ENCODE measurements at places on chromosomes 3 and 15.

DNA sequence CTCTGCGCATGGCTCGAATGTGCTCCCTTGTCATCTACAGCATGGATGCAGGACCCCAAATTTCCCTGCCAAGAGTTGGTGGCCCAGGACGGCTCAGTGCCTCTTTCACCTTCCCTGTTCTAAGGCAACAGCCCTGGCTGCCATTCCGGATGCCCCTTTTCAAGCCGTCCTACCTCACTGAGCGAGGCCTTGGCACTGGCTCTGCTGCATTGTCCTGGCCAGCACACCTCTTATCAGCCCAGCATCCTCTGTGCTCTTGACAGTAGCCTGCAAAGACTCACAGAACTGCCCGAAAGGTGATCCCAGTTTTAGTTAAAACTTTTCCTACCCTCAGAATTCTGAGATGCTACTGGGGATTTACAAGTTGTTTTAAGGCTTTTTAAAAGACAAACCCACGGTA, 122.0 kb downstream of the MECOM start:
- no peak for DNase-seq

GRCh38 chr3:42556089-42556632, 25.6 kb downstream of the SEC22C start:
- peak; percentile 30 for DNase-seq

GRCh38 chr15:93136606-93137005, 47.6 kb upstream of the RGMA start:
- DNase-seq, result no peak

GRCh38 chr3:171875923-171876412, 32.8 kb downstream of the TMEM212 start:
- DNase-seq, result peak; percentile 63

DNA sequence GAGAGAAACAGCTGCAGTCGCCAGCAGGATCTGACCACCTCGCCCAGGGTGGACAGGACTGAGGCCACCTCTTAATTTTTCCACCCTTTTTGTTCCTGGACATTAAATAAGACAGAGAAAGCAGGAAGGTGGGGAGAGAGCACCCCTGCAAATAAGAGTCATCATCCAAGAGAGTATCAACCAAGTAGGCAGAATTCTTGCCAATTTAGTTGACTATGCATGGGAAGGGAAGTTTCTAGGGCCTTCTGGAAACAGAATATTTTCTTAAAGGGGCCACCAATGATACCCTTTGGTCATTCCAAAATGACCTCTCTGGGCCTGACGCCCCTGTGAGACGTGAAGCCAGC, 136.2 kb downstream of the TJP1 start:
- DNase-seq, result no peak

GRCh38 chr3:101962055-101962454, 112.7 kb downstream of the NFKBIZ start:
- no peak for DNase-seq

GRCh38 chr3:16365491-16366128, 100.6 kb downstream of the OXNAD1 start:
- no peak for DNase-seq

GRCh38 chr3:179971280-179971679, 65.5 kb downstream of the PEX5L start:
- DNase-seq, result peak; percentile 81

DNA sequence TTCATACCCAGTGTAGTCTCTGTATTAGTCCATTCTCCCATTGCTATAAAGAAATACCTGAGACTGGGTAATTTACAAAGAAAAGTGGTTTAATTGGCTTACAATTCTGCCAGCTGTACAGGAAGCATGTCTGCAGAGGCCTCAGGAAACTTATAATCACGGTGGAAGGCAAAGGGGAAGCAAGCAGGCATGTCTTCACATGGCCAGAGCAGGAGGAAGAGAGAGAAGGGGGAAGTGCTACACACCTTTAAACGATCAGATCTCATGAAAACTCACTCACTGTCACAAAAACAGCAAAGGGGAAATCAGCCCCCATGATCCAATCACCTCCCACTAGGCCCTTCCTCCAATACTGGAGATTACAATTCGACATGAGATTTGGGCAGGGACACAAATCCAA, 6.3 kb upstream of the PARP14 start:
- no peak for DNase-seq

GRCh38 chr15:38539008-38539343, 25.6 kb downstream of the RASGRP1 start:
- no peak for DNase-seq

DNA sequence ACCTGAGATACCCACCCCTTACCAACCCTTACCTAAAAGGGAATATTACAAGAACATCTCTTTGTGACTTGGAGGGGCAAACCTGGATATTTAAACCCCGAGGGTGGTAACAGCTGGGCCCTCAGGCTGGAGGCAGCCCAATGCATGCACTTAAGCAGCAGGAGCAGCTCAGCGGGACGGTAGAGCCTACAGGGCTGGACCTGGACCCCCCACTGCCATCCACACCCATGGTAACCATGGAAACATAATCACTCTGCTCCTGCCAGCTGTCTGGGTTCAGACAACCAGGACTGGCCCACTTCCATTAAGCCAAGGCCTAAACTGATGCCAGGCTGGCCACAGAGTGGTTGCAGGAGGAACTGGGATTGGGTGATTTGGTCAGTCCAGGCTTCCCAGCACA, 52.8 kb downstream of the ETFA start:
- DNase-seq, result no peak

DNA sequence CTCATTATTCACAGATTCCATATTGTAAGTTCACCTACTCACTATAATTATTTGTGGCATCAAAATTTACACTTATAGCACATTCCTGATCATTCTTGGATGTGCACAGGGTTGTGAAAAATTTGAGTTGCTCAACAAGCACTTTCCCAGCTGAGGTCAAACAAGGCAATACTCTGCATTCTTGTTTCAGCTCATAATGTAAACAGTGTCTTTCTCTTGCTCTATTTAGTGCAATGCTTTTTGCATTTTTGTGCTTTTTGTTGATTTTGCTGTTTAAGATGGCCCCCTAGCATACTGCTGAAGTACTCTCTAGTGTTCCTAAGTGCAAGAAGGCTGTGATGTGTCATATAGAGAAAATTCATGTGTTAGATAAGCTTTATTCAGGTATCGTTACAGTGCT, 66.7 kb upstream of the TNIK start:
- DNase-seq, result no peak

- no peak for DNase-seq
These were observed 68.5 kb downstream of the FMN1 start for GRCh38 chr15:33125894-33126537.

GRCh38 chr3:171125010-171125409, 98.5 kb upstream of the SLC2A2 start:
- DNase-seq, result no peak

- DNase-seq, result peak; percentile 56
These were observed 98.9 kb upstream of the TBC1D5 start for GRCh38 chr3:17841190-17841828.

- no peak for DNase-seq
These were observed 13.8 kb upstream of the FAM219B start for GRCh38 chr15:74920456-74920855.

GRCh38 chr3:190375671-190376070, 12.3 kb upstream of the CLDN16 start:
- DNase-seq, result no peak

DNA sequence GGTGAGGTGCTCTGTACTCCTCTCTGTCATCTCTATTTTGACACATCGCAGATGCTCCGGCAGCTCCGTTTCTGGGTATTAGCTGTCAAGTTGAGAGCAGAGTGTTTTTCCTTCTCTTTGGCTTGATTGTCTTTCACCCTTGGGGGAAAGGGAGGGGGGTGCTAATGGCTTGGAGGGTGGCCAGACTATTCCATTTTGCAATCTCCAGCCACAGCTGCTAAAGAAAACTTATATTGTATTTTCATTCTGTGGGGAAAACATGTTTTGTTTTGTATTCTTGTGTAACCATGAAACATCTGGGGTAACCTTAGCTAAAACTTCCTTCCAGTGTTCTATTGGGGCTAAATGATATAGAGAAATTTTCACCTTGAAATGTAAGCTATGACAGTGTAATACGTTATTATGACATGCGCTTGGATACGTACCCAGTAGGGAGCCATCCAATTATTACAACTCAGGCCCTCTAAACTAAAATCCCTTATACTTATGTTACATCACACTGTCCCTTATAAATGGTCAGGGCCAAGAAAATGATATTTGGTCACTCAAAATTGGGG, 14.0 kb upstream of the LARP6 start:
- DNase-seq, result peak; percentile 23

DNA sequence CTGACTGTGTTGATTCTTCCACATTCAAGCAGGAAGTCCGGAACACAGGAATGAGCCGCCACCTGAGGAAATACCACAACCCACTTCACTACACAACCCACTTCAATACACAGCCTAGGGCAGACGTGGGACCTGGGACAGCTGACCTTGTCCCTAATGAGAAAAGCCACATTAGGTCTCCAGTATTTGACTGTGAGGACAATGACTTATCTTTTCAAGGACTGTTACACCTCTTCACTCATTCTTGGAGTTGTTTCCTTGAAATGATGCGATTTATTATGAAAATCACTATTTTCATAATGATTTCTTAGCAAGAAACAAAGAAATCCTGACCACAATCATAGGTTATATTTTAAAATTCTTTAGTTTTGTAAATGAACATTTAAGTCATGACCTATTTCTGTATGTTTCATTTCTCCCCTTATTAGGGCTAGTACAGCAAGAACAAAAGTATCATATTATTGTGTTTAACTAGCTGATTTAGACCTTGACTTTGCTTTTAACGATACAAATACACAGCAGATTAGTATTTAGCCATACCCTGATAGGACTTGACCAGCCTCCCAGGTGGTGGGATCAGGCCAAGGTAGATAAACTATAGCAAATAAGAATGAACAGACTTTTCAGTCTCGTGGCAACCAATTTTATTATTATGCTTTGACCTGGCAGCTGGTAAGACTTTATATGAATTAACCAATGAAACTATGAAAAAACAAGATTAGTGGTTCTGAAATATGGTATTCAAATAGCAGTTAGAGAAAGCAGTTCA, 6.0 kb downstream of the RAB27A start:
- DNase-seq, result no peak

DNA sequence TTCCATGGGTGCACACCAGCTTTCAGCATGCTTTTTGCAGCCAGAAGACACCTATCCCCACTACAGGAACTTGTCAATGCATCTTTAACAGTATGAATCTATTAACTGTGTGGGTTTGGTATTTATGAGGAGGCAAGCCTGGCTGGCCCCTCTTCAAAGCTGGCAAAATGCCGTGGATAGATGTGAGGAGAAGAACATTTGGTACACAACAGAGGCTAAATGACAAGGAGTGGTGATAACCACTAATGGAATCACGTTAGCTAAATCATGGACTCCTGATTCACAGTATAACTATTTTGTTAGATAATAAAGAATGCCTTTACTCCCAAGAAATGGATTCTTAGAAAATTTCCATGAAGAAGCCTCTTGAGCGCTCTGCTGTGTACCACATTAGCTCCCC, 187.2 kb downstream of the CLSTN2 start:
- DNase-seq, result no peak

- no peak for DNase-seq
These were observed 187.9 kb upstream of the BHLHE40 start for GRCh38 chr3:4791358-4791757.

GRCh38 chr3:72371431-72371830, 476.8 kb downstream of the SHQ1 start:
- DNase-seq, result no peak

- DNase-seq, result no peak
These were observed 8.2 kb downstream of the C3orf22 start for GRCh38 chr3:126550488-126551051.

DNA sequence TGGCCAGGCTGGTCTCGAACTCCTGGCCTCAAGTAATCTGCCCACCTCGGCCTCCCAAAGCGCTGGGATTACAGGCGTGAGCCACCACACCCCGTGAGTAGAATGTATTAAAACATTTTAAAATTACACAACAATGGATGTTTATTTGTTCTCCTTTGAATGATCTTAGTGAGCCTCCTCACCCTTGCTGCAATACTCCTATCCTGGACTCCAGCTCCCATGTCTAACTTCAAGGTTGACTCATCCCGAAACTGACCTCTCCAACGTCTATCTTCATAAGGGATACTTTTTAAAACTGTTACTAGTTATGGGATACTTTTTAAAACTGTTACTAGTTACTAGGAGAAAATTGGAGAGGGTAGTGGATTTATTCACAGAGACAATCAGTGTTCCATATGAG, 17.8 kb upstream of the RHCG start:
- peak; percentile 71 for DNase-seq

DNA sequence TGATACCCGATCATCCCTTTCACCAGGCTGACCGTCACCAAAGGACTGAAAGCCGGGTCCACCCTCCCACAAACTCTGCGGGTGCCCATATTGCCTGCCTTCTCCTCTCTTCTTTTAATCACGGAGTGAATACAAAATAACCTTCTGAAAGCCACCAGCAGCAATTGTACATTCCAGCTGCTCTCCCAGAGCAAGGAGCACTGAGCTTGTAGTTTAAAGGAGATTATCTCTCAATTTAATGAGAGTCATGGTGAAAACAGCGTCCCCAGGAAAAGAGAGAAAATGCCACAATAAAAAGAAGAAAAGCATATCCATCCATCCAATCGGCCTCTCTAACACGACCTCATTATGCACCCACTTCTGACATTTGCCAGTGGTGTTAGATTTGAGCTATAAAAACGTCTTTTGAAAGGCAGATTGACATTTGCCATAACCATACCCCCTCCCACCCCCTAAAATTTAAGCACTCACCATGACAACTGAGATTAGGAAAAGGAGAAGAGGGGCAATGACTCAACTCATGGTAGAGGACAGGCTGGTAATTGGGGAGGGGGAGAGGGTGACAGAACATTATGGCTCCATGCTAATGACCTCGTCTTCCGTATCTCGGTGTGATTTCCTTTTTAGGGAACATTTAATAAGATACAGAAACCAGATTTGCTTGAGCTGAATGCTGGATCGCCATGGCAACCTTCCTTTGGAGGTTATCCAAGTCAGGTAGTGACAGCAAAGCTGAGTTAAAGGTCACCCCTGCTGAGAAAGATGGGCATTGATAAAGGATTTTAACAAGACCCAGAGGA, 106.2 kb downstream of the ST8SIA2 start:
- no peak for DNase-seq

GRCh38 chr3:53804697-53805462, 41.3 kb downstream of the CHDH start:
- DNase-seq, result peak; percentile 55

GRCh38 chr15:73727330-73727976, 25.7 kb downstream of the INSYN1 start:
- DNase-seq, result peak; percentile 61

GRCh38 chr15:41620536-41621199, 39.5 kb upstream of the MGA start:
- no peak for DNase-seq

All from epithelial cell of esophagus (primary cell).